Stimulated activated CD4-positive, alpha-beta T cell treated with anti-CD3 and anti-CD28 coated beads, Interleukin-1b, Interleukin-23, amount 100 ng/mL, for 1 hour (primary cell): ENCODE measurements at places on chromosomes 7 and 10.

DNA sequence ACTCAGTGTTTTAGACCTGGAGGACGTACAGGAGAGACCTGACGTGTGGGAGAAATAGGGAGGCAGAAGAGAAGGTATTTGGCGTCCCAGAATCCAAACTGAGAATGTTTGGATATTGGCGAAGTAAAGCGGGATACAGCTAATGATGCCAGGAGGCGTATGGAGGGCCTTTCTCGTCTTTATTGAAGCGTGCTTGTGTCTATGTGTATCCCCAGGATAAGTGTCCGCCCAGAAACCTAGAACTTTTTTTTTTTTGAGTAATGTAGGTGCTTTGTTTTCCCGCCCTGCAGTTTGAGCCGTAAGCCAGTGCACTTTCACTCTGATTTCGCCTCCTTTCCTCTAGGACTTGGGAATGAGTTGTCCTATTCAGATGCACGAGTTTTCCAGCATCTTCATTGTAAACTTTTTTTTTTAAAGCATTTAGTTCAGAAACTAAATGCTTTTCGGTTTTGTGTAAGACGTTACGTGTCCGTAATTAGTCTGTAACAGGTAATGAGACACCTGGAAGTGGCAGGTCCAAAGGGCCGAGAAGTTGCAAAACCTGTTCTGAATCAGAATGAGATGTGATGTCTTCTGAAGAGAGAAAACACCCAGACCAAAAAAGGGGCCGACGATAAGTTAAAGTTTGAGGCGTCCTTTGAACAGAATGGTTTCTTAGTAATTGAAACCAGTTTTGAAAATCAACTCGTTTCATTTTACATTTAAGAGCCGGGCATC, 746 bp downstream of the ARL5B start:
- DNase-seq: no peak

- no peak for DNase-seq
Measured at GRCh38 chr10:111973306-111973705, 210.3 kb downstream of the GPAM start.

GRCh38 chr10:82319074-82319473, 444.1 kb downstream of the NRG3 start:
- no peak for DNase-seq

DNA sequence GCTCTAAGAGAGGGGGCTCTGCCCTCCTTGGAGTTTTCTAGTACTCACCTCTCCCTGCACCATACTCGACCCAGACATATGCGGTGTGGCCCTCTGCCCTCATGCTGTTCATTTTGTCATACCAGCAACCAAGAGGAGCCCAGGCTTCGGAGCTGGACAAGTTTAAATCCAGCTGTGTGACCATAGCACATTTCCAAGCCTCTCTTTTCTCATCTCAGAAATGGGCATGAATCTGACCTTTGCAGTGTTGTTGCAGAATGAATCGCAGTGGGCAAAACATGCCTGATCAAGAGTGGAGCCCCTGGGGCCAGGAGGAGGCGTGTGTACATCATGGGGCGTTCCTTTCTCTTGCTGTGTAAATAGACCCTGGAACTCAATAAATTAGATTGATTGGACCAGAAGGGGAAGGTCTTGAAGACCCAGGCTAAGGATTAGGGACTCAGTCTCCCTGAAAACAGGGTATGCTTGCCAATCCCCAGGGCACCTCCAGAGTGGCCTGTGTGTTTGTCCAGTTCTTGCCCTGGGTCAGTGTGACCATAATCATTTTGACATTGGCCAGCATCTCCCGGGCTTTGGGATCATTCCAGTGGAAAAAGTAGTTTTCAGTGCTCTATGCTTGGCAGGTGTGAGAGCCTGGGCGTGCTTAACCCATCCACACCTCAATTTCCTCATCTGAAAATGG, 59.6 kb downstream of the ZMIZ1 start:
- DNase-seq: no peak

DNA sequence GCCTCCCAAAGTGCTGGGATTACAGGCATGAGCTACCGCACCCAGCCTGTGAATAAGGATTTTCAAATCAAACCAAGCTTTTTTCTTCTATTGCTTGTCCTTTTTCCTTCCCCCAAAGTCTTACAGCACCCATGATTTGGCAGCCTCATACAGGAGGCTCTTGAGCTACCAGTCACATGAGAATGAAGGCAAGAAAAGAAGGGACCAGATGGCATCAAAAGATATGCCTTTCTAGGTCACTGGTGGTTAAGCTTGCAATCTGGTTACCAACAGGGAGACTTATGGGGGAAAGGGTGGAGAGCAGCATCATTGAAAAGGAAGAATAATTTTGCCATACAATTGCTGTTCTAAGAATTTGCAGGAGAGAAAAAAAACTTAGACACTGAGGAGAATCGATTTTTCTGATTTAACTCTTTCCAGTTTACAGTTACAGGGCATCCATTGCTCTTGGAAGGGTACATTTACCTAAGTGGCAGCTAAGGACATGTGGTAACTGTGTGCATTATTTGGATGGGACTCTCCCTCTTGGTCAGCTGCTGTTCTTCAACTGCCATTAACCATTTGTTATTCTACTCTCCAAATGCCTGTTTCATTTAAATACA, 29.5 kb downstream of the SMNDC1 start:
- DNase-seq: no peak

DNA sequence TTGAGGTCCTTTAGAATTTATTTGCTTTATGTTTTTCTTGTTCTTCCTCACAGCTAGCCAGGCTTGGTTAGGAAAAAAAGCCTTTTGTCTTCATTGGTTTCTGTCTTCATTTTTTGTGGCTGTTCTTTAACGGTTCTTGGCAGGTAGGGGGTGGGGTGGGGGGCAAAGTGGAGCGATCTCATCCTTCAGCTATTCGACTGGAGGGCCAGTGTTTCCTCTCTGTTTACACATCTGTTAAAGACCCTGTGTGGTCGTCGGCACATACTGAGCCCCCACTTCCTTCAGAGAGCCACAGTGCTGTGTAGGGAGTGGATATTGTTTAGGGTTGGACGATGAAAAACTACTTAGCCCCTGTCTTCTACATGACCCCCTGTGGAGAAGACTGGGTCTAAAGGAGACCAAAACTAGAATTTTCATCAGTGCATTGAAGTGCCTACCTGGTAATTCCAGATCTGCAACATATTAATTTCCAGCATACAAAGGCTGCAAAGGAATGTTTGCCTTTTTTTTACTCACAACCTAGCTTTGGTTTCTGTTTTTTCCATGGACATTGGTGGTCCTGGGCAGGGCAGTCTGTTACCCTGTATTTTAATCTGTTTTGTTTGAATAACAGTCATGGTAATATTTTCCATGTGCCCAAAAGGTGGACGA, 29.0 kb downstream of the PRPF18 start:
- no peak for DNase-seq

GRCh38 chr10:123938890-123939289, 47.3 kb upstream of the CPXM2 start:
- no peak for DNase-seq

DNA sequence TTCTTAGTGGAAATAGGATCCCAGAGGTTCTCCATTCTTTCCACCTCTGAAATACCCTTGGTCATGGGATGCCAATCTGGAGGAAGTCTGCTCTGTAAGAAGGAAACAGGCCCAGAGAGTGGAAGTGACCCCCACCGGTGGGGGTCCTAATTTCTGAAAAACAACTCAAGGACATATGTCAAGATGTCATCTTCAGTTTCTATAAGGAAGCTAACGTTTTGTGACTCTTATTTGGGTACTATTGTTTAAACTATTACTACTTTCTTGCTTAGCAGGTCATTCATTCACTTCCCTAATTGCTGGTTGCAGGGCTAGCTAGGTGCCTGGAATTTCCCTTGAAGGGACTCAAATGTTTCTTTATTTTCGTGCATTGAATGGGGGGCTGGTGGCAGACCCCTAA, 1.9 kb upstream of the ZNF775 start:
- DNase-seq: no peak

GRCh38 chr7:65444899-65445823, 71.5 kb downstream of the ZNF92 start:
- DNase-seq: no peak

DNA sequence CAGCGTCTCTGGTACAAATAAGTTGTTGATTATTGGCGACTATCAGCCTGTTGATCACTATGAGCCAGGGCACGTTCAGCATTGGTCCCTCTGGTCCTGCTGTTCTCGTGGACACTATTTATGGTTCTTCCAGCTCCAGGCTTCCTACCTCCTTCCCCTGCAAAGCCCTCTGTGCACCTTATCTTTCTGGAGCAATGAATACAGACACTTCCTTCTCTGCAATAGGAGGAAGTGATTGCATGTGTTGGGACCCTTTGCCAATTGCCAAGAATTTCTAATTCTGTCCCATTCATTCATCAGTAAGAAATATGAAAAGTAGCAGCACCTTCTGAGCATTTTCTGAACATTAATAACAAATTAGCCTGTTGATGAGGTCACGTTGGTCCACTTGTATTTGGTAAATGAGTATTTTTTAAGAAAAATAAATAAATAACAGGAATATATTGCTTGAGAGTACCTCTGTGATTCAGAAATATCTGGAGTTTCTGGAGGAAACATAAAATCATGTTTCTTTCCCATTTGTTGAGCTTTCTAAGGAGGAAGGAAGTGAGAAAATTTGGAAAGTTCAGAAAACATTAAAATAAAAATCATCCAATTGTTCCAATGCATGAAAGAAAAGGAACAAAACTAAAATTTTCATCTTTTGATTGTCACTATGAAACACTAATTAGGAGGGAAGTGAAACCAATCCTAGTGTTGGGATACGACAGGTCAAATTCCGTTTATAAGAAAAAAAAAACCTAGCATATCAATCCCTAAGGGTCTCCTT, 259.1 kb upstream of the KLF6 start:
- DNase-seq: no peak

DNA sequence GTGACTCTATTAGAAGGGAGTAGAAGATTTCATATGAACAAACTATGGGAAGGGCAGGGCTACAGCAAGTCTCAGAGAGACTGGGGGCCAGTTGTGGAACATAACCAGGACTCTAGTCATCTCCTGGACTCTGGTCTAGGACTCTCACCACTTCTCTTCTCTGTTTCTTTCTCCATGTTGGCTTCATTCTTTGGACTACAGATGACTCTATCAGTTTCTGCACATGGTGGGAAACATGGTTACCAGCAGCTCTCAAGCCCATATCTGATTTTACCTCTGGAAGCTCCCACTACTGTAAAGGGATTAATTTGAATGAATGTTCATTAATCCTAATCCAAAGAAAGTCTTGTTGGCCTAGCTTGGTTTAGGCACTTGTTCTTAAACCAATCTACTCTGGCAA, 84.7 kb downstream of the LRGUK start:
- DNase-seq: no peak

GRCh38 chr7:95777269-95777668, 4.9 kb downstream of the DYNC1I1 start:
- DNase-seq: no peak

DNA sequence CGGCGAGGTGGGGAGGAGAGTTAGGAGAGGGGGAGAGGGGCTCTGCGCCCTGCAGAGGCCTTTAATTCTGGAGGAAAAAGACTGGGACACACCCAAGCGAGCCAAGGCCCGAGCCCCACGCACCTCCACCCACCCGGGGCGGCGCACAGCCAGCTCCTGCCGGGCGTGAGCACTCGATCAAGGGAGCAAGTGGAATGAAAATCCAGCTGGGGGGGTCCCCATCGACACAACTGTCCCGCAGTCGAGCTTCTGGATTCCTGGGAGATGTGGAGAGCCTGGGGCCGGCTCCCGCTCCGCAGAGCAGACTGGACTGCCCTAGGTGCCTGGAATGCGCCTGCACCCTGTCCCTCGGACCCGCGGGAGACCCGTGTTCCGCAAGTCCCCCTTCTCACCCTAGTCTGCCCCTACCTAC, 7.4 kb upstream of the EN2 start:
- DNase-seq: no peak

- no peak for DNase-seq
Measured at GRCh38 chr10:72541337-72541736, 84.5 kb downstream of the MICU1 start.

DNA sequence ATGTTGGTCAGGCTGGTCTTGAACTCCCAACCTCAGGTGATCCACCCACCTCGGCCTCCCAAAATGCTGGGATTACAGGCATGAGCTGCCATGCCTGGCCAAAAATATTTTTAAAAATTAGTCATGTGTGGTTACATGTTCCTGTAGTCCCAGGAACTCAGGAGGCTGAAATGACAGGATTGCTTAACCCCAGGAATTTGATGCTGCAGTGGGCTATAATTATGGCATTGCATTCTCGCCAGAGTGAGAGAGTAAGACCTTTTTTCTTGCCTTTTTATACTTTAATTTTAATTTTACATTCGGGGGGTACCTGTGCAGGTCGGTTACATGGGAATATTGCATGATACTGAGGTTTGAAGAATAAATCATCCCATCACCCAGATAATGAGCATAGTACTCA, 86.6 kb upstream of the ZNF92 start:
- DNase-seq: no peak

- no peak for DNase-seq
Measured at GRCh38 chr10:97381626-97382025, 19.5 kb downstream of the RRP12 start.

DNA sequence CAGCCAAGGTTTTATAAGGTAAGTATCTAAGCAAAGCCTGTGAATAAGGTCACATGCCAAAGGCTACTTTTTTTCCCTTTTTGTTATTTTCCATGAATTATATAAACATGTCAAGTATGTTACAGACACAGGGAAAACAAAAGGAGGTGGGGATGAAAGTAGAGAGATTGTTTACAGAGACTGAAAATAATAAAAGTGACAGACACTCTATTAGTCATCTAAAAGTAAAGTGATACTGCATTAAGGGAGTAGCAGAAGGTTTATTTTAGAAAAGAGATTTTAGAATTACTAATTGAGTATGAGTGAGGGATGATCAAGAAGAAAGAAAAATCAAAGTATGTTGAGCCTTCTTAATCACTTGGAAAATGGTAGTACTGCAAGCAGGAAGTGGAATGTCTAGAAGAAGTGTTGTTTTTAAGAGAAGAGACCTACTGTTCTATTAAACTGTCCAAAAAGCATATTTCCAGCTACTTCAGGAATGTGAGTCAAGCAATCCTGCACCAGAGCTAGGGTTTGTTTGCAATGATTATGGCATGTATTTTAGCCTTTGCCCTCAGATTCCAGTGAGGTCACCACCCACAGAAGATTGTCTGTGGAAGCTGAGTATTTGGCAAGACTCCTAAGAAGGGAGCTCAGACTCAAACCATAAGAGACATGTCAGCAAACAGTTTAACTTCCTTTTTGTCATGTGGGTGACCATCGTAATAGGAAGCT, 177.9 kb upstream of the PLXDC2 start:
- no peak for DNase-seq

DNA sequence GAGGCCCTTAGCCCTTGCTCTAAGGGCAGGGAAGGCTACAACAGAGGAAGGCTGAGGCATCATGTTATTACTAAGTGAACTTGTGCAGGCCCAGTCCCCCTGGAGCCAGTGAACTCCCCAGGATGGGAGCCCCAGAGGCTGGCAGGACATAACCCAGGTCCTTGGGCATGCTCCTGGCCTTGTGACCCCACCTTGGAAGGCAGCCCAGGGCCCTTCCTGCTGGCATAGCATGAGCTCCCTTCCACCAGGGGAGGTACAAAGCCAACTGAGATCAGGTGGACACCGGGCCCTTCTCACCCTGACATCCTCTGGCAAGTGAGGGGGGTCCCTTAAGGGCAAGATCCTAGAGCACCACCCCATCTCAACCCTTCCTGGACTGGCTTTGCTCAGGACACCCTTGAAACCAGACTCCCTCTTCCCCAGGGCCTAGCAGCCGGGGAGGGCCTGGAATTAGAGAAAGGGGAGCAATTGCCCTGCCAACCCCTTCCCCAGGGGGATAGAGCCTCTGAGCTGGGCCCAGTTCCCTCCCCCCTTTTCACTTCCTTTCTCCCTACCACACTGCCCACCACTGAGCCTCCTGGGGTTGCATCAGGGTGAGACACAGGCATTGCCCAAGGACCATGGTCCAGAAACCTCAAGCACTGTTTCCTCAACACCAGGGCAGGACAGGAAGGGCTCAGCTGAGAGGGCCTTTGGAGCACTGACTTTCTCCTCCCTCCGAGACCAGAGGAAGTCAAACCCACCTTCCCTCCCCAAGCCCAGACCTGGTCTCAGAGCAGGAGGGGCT, 1.8 kb upstream of the VSIR start:
- DNase-seq: no peak
